Kidney (tissue), 22 donors: ENCODE measurements at places on chromosomes 12 and 14.

GRCh38 chr12:42017051-42017450 lies 127.6 kb downstream of the GXYLT1 start:
- no peak for DNase-seq

DNA sequence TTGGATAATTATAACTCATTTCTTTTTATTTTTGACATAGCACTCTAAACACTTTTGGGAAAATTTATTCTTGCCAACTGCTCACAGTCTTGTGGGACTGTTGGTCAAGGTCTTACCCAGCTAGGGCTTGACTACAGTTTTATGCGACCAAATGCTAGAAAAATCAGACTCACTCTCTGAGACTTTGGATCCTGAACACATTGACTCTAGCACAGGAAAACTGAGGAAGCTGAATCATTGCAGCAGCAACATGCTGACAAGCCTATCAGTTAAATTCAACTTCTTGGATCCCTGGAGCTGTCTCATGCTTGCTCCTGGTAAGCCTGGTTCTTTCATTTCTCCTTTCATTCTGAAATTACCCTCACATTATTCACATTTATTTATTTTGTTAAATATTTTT lies 120.7 kb upstream of the TMTC2 start:
- DNase-seq = no peak

- no peak for DNase-seq
Measured at GRCh38 chr14:34937442-34937841, 45.4 kb upstream of the SRP54 start.

DNA sequence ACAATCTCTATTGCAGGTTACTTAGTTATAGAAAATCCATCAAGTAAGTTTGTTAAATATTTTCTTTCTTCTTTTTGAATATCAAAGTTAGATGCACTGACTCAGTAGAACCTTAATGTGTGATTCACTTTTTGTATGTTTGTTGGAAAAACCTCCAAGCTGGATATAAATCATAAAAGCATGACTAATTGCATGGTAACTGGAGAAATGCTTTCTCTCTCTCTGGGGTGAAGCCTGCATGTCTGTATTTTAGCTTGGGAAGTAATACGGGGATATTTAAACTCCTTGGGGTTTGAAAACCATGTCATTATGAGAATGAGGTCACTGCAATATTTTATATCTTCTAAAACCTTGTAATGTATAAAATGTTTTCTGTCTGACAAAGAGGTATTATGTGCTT lies 58.6 kb upstream of the MYF6 start:
- DNase-seq = no peak

DNA sequence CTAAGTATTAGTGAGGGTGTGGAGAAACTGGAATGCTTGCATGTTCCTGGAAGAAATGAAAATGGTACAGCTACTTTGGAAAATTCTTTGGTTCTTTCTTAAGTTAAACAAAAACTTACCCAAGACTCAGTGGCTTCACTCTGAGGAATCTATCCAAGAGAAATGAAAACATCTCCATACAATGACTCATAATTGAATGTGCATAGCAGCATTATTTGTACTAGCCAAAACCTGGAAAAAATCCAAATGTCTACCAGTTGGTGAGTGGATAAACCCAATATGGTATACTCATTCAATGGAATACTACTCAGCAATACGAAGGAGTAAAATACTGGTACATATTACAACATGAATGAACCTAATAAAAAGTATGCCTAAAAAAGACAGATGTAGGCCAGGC lies 18.0 kb upstream of the CRACR2A start:
- DNase-seq = no peak

DNA sequence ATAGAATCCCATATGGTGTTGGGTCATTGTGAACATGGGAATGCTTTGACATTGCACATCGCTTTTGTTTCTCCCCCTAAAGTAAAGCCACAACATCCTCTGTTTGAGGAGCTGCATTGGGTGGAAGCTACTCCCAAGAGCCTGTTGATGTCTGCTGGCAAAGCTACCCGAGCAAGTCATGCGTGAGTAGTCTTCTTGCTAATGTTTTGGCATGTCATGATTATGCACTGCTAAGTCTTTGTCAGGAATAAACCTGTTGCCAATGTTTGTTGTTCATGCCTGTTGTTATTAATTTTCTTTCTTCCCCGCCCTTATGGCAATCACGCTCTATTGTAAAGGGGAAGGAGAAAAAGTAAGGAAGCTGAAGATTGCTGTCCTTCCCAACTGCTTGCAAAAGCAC lies 97.3 kb downstream of the EXOC5 start:
- DNase-seq = no peak
